Memory B cell (primary cell): ENCODE measurements at places on chromosomes 16 and 17.
A peak's percentile ranks its signal among the peaks of the same experiment; 100 is the strongest.

GRCh38 chr16:57045694-57046381 lies 46.5 kb upstream of the CPNE2 start:
- peak; percentile 61 for DNase-seq

GRCh38 chr17:980406-981291 lies 1.1 kb upstream of the NXN start:
- DNase-seq, result peak; percentile 78

DNA sequence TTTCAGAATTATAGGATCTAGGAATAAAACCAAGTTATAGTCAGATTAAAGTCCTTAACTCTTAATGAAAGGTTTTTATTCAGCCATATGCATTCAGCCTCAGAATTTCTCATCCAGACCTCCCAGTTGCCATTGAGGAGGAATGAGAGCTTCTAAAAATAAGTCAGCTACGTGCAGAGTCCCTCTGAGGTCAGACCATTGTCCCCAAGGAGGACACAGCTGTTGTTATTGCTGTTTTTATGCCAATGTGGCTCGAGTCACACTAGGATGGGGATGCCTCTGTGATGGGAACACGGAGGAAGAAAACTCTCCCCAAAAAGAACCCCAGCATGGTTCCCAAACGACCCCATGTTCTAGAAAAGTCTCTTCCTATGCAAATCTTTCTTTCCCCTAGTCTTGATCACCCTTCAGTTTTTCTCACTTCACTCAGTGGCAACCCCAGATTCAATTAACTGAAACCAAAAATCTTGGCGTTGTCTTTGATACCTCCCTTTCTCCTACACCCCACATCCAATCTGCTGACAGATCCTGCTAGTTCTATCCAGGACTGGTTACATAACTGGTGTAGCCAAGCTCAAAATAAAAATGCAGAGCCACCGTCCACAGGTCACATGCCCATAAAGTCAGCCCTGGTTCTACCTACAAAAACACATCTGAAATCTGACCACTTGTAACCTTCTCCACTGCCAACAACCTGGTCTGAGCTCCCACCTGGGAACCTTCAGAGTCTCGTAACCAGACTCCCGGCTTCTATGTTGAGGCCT lies 138.2 kb upstream of the ERCC4 start:
- no peak for DNase-seq

DNA sequence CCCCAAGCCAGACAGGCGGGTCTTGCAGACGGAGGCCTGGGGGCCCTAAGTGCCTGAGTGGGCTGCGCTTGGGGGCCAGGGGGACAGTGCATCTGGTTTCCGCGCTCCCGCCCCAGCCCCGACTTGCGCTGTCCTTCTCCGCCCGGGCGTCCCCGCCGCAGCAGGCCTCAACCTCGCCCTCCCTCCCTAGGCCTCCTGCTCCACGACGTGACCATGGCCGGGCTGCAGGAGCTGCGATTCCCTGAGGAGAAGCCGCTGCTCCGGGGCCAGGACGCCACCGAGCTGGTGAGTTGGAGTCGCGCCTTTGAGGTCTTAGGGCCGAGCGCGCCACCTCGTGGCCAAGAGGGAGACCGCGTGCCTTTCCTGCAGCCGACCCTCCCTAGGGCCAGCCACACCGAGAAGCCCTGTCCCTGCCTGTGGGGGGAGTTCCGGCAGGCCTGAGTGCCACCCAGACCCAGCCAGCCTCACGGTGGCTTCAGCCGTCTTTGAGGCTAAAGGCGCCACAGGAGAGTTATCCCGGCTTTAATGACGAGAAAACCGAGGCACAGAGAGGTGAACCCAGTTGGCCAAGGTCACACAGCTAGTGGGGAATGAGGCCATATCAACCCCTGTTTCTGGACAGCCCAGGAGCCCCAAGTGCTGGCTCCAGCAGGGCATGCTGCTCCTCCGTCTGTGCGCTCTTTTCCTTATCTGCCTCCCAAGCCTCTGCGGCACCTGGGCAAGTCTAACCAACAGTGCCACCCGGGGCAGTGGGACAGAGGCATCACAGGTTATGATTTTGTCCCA lies 12.2 kb upstream of the NDRG4 start:
- DNase-seq, result peak; percentile 82

GRCh38 chr17:82153745-82154375 lies 55.8 kb upstream of the FASN start:
- DNase-seq, result peak; percentile 83

DNA sequence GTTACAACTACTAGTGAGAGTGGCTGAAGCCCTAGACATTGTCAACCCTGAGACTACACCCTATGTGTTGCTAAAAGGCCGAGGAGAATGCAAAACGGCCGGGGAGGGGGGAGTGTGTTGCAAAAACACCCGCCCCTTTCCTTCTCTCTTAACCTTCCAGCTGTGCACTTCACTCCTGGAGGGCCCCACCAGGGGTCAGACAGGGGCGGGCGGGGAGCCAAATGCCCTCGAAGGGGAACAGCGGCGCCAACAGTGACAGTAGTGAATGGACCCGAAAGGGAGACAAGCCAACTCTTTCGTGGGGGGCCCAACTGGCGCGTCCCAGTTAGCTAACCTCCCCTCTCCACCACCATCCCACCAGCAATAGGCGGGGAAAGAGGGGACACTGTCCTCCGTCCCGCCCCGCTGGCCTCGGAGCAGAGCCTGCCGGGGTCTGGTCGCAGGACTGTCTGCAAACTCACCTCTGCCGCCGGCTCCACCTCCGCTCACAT lies 352 bp downstream of the MARF1 start:
- DNase-seq, result peak; percentile 82

DNA sequence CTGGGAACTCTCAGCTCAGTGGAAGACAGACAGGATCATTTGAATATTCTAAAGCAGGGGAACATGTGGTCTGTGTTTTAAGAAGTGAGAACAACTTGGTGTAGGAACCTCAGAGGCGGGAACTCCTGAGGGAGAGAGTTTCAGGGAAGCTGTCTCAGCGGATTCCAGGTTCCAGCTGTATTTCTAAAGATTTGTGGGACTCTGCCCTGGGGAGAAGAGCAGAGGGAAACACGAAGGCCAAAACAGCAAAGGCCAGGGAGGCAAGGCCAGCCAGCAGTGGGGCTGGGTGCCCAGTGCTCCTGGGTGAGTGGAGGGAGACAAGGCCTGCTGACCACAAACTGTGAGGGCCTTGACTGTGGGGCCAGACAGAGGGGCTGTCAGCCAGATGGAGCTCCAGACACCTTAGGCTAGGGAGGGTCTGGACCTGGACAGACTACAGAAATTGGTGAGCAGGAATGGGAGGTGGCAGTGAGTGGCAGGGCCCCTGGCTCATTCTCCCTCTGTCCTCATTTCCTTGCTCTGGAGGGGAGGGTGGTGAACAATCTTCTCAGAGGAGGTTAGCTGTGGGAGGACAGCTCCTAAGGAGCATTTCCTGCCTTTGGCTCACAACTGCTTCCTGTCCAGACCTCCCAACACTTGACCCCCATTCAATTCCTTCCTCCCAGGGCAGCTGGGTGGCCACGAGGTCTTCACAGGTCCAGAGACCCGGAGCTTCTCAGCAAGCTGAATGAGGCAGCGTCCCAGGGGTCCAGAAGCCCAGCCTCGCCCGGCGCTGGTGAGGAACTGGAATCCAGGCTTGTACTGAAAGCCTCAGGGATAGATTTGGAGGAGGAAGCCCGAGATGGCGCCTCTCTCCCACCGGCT lies 21.0 kb upstream of the FZD2 start:
- DNase-seq, result no peak

DNA sequence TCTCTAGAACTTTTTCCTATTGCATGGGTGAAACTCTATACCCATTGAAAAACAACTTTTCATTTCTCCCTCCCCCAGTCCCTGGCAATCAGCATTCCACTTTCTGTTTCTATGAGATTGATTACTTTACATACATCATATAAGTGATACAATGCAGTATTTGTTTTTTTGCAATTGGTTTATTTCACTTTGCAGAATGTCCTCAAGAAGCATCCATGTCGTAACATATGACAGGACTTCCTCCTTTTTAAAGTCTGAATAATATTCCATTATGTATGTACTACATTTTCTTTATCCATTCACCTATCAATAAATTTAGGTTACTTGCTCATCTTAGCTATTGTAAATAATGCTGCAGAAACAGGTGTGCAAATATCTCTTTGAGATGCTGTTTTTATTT lies 8.8 kb downstream of the IL21R start:
- DNase-seq, result no peak

DNA sequence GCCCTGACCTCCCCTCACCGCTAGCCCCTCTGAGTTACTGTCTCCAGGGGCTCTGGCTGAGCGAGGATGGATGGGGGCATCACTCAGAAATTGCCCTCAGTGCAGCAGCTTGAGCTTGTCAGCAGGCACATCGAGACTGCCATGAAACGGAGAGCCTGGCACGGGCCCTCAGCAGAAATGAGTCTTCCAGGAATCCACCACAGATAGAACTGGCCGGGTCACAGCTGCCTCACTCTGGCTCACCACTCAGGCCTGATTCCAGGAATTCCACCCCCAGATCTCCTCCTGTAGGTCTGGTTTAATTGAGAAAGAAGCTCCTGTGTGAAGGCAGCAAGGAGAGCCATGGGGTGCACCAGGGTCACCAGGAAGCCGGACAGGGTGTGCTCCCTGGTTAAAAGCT lies 85.5 kb downstream of the GSG1L start:
- DNase-seq, result no peak

DNA sequence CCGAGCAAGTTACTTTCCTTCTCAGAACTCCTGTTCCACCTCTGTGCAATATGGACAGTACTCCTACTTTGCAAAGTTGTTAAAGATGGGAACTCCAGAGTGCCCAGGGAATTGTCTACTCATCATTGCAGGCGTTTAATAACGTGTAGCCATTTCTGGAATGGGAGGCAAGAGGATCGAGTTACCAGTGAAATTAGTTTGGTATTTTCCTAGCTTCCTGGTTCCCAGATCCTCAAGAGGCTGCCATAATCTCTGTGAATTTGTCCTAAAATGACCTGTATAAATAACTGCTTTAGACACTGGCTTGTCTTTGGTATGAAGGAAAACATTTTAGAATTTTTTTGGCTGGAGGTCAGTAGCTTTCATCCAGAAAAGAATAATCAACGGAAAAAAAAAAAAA lies 27.7 kb downstream of the WWOX start:
- DNase-seq, result no peak

GRCh38 chr17:34624767-34625383 lies 45.5 kb downstream of the TMEM132E start:
- no peak for DNase-seq

- no peak for DNase-seq
Measured at GRCh38 chr17:46045639-46046038, 46.6 kb downstream of the STH start.

- DNase-seq, result no peak
Measured at GRCh38 chr17:57533684-57534305, 211.3 kb downstream of the CCDC182 start.

DNA sequence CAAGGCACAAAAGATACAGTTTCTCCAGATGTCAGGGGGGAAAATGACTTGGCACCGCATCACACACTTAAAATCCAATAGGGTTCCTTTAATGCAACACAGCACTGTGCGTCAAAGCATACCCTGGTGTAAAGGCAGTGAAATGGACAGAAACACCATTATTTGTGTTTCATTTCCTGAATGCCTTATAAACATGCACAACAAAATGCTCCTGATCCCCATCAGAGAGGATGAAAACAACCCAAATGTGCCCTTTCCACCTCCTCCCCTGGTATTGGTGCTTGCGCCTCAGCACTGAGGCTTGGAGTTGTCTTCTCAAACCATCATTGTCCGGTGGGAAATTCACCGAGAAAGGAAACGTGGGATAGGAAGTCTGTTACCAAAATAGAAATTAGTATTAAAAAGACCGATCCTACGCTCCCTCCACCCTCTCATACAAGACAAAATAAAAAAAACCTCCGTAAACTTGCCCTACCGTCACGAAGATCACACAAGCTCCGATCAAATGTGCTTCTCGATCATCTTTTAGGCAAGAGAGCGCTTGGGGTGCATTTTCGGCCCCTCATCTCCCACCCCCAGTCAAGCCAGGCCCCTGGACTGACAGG lies 722 bp downstream of the CDC27 start:
- no peak for DNase-seq

DNA sequence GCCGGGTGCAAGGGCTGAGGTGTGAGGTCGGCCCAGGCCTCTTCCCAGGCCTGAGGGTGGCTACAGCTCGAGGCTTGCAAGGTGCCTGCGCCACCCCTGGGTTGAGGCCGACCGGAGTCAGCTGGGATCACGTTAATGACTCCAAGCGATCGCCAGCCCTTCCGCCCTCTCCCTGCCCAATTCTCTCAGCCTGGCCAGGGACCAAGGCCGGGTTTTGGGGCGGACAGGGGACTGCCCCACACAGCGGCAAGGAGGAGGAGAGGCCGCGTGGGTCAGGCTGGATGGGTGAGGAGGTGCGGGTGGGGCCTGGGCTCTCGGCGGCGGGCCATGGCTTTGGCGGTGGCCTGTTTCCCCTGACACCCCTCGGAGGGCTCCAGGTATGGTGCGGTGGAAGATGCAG lies 3.2 kb upstream of the WDR24 start:
- no peak for DNase-seq

- peak; percentile 46 for DNase-seq
Measured at GRCh38 chr16:68382296-68382718, 66.0 kb downstream of the SMPD3 start.

DNA sequence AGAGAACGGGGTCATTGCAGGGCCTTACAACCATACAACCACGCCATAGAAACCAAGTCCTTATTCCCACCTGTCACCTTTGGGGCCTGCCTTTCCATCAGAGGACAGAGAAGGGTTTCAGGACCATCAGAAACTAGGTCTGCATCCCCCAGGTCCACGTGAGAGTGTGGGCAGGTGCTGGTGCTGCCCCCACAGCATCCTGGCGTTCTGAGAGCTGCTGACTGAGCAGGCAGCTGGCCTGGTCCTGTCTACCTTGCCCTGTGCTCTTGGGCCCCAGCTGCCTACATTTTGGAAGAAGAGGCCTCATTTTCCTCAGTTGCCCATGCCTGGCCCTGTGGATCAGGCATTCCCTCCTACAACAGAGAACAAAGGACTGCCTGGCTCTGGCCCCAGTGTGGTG lies 21.6 kb downstream of the ZNF276 start:
- no peak for DNase-seq

DNA sequence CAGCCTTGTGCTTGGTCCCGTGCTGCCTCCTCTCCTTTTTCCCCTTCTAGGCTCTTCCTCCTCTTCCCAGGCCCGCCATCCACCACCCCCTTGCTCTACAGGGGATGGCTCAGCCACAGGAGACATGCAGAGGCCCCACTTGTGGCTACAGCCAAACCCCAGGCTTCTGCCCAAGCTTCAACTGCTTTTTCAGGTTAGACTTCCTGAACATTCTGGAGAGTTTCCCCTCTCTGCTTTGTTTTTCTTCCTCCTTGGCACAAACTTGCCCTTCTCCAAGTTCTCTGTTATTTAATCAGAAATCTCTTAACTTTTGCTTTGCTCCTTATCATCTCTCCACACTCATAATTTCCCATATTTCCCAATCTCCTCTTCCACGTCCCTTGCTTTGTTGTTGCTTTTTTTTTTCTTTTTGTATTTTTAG lies 18.3 kb upstream of the HAS3 start:
- DNase-seq, result no peak

GRCh38 chr16:85420501-85421337 lies 192.4 kb upstream of the GSE1 start:
- peak; percentile 78 for DNase-seq

- DNase-seq, result no peak
Measured at GRCh38 chr17:64183815-64184214, 53.9 kb upstream of the ERN1 start.

GRCh38 chr16:23826528-23827045 lies 9.2 kb upstream of the PRKCB start:
- peak; percentile 56 for DNase-seq

GRCh38 chr16:86134802-86135461 lies 236.0 kb downstream of the IRF8 start:
- DNase-seq, result no peak

- no peak for DNase-seq
Measured at GRCh38 chr17:5283571-5284315, 1.7 kb downstream of the RABEP1 start.

GRCh38 chr17:53543472-53543871 lies 279.3 kb upstream of the KIF2B start:
- no peak for DNase-seq
